Posterior cingulate gyrus (tissue), 11 donors: ENCODE measurements at places on chromosomes 7 and 10.

DNA sequence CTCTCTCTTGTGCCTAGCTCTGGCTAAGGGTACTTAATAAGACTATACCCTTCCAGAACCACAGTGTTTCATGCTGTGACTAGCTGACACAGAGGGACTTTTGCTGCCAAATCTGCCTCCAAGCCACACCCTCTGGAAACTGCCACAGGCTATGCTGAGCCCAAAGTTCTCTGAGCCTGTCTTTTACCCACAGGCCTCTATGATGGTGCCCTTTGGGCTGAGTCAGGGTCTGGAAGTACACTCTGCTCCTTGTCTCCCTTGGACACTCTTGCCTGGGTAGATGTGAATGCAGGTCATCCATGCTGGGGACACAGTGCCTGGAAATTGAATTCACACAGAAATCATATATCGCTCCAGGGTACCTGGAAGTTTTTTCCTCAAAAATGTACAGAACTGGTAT is 22.6 kb downstream of the DYDC1 start:
- no peak for DNase-seq

GRCh38 chr10:80528185-80528700 is 9.5 kb upstream of the SH2D4B start:
- no peak for DNase-seq

GRCh38 chr7:1046722-1047679 is 2.7 kb downstream of the GPR146 start:
- DNase-seq, result peak; percentile 65

GRCh38 chr10:132193907-132194552 is 7.3 kb downstream of the DPYSL4 start:
- DNase-seq, result no peak

DNA sequence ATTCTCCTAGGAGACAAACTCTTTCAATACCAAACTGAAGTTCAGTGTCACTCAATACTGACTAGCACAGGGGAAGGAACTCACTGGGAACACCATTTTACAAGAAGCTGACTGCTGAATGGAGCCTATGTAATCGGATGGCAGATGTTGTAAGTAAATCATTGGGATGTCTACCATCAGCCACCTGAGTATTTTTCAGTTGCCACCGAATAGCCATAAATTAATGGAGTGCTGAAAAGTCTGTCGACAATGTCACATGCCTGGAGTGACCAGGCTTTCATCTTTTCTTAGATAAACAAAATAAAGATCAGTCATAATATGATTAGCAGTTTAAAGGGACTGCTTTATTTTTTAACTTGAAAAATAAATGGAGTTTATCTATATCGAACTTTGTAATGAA is 145.9 kb upstream of the SEMA3E start:
- DNase-seq, result no peak

- DNase-seq, result no peak
These were observed 608 bp downstream of the HHEX start for GRCh38 chr10:92690211-92690914.

DNA sequence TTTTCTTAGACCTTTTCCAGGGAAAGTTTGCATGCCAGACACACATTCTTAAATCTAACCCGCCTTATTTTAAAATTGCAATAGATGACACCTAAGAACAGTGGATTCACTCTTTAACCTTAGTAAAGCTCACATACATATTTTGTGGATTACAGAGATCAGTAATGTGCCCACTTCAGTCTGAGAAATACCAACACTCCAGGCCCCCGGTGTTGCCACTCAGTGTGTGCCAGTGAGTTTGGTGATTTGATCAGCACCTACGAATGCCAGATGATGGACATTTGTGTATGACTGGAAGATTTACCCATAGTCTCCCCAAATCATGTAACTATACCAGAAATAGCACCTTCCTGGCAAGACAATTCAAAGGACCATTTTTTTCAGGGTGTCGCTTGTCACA is 2.6 kb downstream of the LRRN3 start:
- no peak for DNase-seq

- no peak for DNase-seq
These were observed 1.1 kb upstream of the HERPUD2 start for GRCh38 chr7:35695987-35696386.

GRCh38 chr10:56547163-56547562 is 186.1 kb upstream of the ZWINT start:
- DNase-seq, result no peak

GRCh38 chr10:64867501-64867962 is 1346.3 kb downstream of the REEP3 start:
- no peak for DNase-seq

DNA sequence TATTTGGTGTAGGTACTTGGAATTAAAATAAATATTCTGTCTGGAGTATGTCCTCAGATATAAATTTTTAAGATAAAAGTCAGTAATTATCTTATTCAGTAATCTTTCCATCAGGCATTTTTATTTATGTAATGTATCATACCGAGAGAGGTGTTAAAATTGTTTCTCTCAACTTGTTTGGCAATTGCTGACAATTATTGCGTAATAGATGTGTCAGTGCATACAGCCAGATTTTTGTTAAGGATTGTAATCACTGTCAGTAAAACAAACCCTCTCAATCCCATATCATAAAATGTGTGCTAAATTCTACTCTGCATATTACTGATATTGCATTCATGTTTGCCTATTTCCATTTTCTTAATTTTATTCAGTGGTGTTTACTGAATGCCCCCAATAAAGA is 69.2 kb downstream of the CNTNAP2 start:
- DNase-seq, result no peak

GRCh38 chr10:7545261-7545660 is 121.5 kb downstream of the ITIH5 start:
- DNase-seq, result no peak

DNA sequence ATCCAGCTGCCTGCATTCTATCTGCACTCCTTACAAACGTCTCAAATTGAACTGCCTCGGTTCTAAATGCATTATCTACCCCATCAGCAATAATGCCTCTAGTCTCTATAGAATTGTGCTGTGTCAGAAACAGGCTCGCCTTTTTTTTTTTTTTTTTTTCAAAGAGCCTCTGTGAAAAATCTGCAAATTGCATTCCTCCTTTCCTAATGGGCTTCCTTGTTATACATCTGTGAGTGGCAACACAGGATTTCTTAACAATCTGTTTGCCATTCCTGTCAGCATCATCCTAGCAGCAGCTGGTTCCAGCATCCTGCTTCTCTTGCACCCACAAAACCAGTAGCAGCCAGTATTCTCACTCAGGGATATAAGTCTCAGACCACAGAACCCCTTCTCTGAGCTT is 413.5 kb upstream of the SEMA3D start:
- DNase-seq, result no peak

DNA sequence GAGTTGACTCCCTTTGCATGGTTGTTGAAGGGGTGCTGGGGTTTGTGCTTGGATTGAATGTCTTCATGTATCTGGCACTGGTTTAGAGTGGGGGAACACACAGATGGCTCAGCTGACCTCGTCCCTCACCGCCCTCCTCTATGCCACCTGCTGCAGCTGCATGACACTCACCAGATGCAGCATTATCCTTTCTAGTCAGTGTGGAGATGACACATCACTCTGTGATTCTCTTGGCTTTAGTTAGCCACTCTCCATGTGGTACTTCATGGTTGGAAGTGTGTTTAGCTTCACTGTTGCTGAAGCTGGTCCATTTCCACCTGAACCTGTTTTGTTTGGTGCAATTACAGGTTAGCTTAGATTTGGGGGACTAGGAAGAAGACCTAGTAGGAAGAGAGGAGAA is 56.3 kb upstream of the BMPER start:
- no peak for DNase-seq

- DNase-seq, result no peak
These were observed 57.1 kb downstream of the AOC1 start for GRCh38 chr7:150909200-150909995.

DNA sequence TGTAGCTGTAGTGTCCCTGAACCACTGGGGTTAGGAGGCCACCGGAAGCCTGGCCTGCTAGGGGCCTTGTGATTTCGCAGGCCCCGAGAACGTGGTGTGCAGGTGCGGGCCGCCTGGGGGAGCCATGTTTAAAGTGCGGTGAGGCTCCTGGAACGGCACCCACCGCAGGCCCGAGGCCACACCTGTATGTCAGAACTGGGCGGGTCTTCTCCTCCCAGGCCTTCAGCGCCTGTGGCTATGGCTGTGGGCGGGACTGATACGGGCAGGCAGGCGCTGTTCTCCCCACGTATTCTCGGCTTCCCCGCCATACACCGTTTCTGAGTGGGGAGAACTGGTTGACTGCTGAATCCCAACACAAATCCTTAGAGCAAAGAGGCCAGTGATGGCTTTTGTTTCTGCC is 74.8 kb downstream of the DNAJB6 start:
- DNase-seq, result no peak

DNA sequence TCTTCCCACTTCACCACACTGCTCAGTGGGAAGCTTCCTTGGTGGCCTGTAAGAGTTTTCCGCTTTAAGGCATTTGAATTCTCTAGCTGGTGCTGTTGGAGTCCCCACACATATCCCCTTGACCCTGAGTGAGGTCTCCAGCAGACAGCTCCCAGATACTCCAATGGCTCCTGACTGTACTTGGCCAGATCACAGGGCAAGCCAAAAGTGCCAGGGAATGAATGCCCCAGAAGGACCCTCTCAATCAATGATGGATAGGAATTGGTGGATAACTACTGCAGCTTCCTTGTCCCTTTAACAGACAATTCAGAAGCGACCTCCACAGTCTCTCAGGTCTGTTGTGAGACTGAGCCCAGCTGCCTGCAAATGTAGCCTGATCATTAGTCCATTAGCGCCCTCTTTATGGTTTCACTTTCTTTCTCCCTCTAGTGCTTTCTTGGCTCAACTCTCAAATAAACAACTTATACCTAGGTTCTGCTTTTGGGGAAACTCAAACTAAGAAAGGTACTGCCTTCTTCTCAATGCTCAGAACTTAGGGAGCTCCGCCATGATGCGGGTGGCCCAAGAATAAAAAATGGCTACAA is 283.0 kb downstream of the TCF7L2 start:
- no peak for DNase-seq

DNA sequence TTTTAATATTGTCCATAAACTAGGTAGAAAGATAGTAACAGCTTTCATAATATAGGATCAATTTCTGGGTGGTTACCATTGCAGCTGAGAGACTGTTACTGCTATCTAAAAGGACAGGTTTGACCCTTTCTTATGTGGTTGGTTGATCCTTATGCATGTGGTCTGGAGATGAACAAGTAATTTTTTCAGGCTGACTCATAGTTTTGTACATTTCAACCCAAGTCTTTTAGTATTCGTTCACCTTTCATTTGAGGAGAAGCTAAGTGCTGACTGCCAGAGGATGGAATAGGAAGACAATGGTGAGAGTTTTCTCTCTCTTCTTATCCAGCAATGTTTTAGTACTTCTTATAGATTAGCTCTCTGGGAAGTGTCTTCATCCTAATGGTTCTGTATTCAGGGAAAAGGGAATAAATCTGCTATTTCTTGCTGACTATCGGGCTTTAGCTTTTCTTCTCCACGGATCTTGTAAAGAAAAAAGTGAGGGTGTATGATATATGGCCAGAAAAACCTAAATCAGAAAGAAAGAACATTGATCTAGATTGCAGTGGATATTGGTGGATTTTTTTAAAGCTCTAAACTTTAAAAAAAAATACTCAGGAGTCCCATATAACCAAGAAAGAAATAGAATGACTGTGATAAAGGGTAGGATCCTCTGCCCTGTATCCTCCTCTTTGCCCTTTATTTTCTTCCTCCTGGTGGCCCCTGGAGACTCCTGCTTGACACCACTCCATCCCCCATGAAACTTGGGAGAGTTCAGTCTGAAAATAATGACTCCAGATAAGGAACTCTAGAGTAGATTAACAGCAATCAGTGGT is 88.0 kb downstream of the CPED1 start:
- no peak for DNase-seq

GRCh38 chr7:111147708-111148533 is 57.0 kb downstream of the LRRN3 start:
- DNase-seq, result no peak

DNA sequence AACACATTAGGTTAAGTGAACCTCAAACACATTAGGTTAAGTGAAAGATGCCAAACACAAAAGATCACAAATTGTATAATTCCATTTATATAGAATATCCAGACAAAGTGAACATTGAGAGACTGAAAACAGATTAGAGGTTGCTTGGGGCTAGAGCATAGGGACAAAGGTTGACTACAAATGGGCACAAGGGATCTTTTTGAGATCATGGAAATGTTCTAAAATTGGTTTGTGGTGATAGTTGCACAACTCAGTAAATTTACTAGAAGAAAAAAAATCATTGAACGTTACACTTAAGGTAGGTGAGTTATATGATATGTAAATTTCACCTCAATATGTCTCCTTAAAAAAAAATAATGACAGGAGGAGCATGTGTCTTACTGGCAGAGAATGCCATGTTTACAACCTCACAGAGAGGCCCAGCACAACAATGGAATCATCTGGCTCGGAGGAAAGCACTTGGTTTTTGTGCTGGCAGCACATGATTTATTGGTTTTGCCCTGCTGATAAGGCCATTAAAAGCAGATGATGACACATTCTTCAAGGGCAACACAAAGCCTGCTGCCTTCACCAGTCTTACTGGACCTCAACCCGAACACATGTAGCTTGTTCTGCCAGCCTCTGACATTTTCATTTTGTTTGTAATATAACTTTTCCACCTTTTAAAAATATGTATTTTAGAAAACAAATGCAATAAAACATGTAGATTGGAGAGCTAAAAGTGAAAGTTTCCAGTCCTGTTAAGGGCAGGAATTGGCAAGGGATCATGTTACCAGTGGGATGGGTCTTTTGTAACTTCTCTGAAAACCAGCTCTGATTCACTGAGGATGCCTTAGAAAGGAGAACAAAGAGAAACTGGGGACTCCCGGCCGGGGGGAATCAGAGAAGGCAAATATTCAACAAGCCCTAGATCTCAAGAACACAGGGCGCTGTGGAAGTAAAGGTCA is 11.9 kb upstream of the LMOD2 start:
- DNase-seq, result no peak

GRCh38 chr7:36439624-36440023 is 50.0 kb downstream of the ANLN start:
- no peak for DNase-seq

- DNase-seq, result peak; percentile 50
These were observed at the start of gene GRM8 for GRCh38 chr7:127252778-127253280. Gene GRM8, minus strand, starts transcription at chr7:127252941.

GRCh38 chr7:46786221-46786954 is 795.5 kb downstream of the TNS3 start:
- no peak for DNase-seq

GRCh38 chr7:137954614-137955013 is 47.3 kb downstream of the CREB3L2 start:
- DNase-seq, result no peak

DNA sequence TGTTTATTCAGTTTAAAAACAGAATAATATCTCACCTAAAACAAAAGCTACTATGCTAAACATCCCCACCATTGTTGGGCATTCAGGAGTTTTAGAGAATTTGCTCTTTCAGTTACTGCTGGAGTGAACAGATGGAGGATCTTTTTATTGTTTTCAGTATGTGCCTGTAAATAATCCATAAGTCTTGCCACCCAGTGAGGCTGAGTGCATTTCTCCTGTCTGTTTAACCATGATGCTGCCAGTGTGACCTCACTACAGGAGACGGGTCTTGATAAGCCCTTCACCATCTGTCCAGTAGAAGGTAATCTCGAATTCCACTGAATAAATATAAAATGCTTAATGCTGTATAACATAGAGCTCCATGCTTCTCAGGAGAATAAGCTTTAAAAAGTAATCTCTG is 430.9 kb downstream of the POM121L12 start:
- no peak for DNase-seq

- peak; percentile 50 for DNase-seq
These were observed 132.6 kb upstream of the PODXL start for GRCh38 chr7:131688738-131689661.
